Panc1 (cell line): ENCODE measurements at places on chromosomes 2 and 18.

- no peak for DNase-seq
Measured at GRCh38 chr2:206379266-206379665, 64.1 kb upstream of the ADAM23 start.

- no peak for DNase-seq
Measured at GRCh38 chr2:178211943-178212342, 17.6 kb downstream of the OSBPL6 start.

- no peak for DNase-seq
Measured at GRCh38 chr2:195579776-195580555, 77.1 kb upstream of the SLC39A10 start.

- DNase-seq = no peak
Measured at GRCh38 chr2:207995887-207996286, 29.4 kb downstream of the PLEKHM3 start.

- no peak for DNase-seq
Measured at GRCh38 chr2:238421695-238422035, 5.1 kb upstream of the ASB1 start.

DNA sequence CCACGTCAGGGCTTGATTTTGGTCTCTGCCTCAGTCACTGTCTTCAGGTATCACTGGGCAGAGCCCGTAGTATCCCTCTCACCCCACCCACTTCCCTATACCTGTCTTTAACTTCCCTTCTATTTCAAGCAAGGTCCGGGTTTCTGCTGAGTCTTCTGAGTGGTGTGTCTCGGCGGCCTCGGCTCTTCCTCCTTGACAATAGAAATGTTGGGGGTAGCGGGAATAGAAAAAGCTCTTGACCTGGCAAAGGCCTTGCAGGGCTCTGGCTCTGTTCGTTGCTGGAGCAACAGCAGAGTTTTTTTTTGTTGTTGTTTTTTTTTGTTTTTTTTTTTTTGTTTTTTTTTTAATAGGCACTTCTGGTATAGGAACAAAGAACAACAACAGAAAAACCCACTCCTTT is 16.0 kb upstream of the IGFBP5 start:
- DNase-seq = no peak

DNA sequence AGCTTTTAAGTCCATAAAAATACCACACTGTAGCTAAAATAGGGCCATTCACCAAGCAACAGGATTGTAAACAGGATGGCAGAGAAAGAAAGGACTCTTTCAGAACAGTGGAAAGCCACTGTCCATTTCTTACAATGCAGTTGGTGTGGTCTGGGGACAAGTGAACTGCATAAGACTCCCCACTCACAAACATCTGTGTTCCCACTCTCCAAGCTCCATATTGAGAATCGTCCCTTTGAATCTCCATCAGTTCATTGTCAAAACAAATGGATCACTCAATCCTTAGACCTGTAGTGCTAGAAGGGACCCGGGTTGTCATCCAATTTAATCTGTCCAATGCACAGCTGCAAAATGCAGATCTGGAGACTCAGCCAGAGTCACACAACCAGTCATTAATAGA is 347.4 kb upstream of the KLHL29 start:
- DNase-seq = no peak

DNA sequence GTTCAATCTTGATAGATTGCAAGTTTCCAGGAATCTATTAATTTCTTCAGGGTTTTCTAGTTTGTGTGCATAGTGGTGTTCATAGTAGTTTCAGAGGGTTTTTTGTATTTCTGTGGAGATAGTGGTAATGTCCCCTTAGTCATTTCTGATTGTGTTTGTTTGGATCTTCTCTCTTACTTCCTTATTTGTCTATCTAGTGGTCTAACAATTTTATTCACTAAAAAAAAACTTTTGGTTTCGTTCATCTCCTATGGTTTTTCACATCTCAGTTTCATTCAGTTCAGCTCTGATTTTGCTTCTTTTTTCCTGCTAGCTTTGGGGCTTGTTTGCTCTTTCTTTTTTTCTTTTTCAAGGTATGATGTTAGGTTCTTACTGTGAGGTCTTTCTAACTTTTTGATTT is 94.5 kb downstream of the SNTG2 start:
- DNase-seq = no peak

GRCh38 chr2:8693157-8693821 is 11.4 kb downstream of the ID2 start:
- DNase-seq = no peak

DNA sequence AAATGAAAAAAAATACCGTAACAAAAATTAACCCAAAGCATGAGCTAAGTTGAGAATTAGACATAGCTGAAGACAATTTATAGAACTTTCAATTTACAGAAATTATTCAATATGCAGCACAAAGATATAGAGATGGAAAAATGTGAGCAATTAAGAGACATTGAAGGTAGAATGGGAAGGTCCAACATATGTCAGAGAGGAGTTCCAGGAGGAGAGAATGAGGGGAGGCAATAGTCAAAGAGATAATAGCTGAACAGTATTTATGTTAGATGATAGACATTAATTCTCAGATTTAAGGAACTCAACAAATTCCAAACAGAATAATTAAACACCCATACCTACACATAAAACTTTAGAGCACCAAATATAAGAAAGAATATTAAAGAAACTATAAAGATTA is 103.0 kb upstream of the MSTN start:
- DNase-seq = no peak

DNA sequence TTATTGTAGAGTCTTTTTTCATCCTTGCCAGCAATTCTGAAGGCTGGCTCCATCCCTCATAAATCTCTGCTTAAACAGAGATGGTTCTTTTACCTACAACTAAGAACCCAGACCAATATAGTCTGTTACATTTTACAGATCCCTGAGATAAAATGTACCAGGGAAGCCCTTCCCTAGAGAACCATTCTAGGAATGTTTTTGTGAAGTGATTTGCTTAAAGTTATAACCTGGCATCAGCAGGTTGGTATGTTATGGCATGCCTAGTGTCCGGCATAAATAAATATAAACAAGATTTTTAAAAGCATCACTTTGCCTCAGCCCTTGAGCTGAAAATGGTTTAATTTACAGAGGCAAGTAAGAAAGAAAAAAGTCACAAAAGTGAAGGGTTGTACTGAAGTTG is 18.5 kb upstream of the NPAS2 start:
- DNase-seq = no peak

- DNase-seq = no peak
Measured at GRCh38 chr2:241942416-241943208, 73.1 kb downstream of the RTP5 start.

DNA sequence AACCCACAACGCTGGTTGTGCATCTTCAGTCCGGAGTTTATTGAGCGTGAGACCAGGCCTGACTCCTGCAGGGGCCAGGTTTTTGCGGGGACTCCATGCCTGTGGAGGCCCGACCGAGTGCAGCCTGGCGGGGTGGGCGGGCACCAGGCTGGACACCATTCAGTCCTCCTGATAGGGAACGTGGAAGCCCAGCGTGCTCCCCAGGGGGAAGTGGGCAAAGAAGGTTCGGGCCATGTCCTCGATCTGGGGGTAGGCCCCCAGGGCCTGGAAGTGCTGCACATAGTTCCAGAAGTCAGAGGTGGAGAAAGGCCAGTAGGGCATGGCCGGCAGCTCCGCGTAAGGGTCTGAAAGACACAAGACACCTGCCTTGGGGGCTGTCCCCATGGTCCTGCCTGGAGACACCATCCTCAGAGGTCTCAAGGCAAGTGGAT is 1.4 kb downstream of the OTOS start:
- no peak for DNase-seq

DNA sequence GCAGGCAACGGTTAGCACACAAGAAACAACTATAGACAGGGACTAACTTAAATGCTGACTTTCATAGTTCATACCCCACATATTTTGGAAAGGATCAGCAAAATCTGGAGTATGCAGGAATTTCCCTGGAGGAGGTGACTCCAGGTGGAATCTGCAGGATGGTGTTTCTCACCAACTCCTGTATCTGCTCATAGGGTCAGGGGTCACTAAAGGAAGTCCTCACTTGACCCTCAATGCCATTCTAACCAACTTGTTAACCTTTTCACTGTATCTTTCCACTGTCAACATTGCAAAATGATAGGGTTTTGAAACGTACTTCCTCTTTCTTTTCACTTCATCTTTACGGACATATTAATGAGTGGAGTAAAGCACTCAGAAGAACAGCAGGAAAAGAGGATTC is 207.0 kb upstream of the CXCR4 start:
- DNase-seq = no peak

GRCh38 chr2:71934595-71935261 is 212.9 kb downstream of the CYP26B1 start:
- no peak for DNase-seq

DNA sequence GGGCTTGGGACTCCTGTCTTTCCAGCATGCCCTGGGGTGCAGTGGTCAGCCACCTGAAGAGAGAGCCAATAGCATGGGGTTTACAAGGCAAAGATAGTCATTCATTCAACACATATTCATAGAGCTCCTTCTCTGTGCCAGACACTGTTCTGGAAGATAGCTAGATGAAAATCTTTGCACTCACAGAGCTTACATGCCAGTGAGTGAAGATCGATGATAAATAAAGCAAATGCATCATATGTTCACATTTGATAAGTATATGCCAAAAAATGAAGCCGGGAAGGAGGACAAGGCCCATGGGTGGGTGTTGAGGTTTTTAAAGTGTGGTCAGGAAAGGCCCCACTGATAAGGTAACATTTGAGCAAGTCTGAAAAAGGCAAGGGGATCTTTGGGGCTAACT is 130.8 kb upstream of the CDCA7 start:
- DNase-seq = no peak

- no peak for DNase-seq
Measured at GRCh38 chr2:19648583-19648982, 253.2 kb downstream of the TTC32 start.

DNA sequence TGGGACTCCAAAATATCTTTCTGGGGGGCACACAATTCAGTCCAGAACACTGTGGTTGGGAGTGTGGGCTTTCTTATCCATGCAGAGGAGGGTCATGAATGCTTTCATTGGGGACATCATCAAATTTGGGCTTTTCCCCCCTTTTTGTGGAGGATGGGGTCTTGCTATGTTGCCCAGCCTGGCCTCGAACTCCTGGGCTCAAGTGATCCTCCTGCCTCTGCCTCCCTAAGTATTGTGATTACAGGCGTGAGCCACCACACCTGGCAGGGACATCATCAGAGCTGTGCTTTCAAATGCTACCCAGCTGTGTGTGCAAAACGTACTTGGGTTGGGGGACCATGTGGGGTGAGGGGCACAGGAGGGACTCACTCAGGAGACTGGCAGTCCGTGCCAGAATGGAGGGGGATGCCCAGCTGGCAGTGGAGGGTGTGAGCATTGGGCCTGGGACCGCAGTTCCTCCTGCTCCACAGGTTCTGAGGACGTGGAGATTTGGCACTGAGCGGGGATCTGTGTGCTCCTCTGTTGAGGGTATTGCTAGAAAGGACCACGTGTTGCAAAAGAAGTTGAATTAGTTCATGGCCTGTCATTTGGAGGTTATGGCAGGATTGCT is 24.4 kb downstream of the EMILIN2 start:
- DNase-seq = no peak

DNA sequence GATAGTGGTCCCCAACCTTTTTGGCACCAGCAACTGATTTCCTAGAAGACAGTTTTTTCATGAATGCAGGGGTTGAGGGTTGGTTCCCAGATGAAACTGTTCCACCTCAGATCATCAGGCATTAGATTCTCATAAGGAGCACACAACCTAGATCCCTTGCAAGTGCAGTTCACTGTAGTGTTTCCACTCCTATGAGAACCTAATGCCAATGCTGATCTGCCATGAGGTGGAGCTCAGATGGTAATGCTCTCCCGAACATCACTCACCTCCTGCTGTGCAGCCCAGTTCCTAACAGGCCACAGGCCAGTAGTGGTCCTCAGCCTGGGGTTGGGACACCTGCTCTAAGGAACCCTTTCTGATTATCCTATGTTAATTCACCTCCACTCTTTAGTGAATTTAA is 133.5 kb downstream of the SOX11 start:
- DNase-seq = no peak

DNA sequence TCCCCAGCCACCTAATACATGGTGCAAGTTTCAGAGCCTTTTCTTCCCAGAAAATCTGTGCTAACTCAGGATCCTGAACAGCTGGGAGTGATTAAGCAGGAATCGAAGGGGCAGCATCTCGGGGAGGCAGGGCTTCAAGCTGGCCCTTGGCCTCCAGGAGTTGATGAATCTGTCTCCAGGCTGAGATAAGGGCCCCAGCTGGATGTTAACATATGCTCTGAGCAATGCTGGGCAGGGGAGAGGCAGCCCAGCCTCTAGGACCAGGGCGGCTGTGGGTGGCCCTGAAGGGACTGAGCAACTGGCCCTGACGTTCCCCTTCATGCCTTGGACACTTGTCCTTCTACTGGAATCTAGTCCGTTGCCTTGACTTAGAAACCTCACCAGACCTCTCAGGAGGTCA is 84.1 kb upstream of the EPC2 start:
- DNase-seq = no peak

- no peak for DNase-seq
Measured at GRCh38 chr2:109526442-109526970, 87.3 kb downstream of the SEPTIN10 start.

- no peak for DNase-seq
Measured at GRCh38 chr2:174343343-174343622, 8.5 kb downstream of the SP9 start.

GRCh38 chr2:141015341-141016047 is 1115.3 kb downstream of the LRP1B start:
- no peak for DNase-seq

GRCh38 chr2:96359310-96359709 is 23.7 kb downstream of the NCAPH start:
- no peak for DNase-seq

- DNase-seq = no peak
Measured at GRCh38 chr18:79523736-79524180, 128.0 kb downstream of the NFATC1 start.

DNA sequence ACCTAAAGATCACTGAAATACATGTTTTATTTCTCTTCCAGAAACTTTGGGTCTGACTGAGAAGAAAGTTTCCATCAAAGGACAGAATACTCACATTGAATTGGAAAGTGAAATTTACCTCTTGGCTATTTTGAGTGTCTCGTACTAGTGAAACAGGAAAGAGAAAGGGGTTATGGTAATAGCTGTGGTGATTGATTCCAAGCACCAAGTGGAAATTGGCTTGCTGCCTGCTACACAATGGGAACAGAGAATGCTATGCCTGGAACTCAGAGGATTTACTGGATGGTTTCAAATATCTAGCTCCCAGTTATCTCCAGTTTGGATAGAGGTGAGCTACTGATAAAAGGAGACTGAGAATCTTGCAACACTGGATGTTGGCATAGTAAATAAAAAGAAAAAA is 492.8 kb upstream of the FSIP2 start:
- no peak for DNase-seq

DNA sequence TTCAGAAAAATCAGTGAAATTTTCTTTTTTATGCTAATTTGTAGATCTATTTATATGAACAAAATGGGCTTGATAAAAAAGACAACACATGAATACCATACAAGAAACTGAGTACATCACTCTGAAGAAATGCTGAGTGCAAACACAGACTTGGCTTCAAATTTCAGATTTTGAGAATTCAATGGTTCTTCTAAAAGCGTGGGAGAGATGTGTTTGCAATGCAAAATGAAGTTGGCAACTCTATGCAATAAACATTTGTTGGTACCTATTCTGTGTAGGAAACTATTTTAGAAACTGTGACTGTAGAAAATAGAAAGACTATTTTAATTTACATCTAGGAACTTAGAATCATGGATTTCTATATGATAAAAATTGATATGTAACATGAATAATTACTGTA is 1834.1 kb upstream of the CELF4 start:
- DNase-seq = no peak

GRCh38 chr2:49459314-49459993 is 305.1 kb upstream of the FSHR start:
- no peak for DNase-seq

- no peak for DNase-seq
Measured at GRCh38 chr18:32889615-32890593, 117.1 kb upstream of the KLHL14 start.

GRCh38 chr2:222900354-222900753 is 39.5 kb downstream of the ACSL3 start:
- no peak for DNase-seq
